Mucosa of gallbladder (tissue), 1 donor: ENCODE measurements at places on chromosomes 6 and 20.

- no peak for DNase-seq
These were observed 88.8 kb upstream of the PRND start for GRCh38 chr20:4632876-4633275.

- DNase-seq = no peak
These were observed 199.9 kb downstream of the LRFN2 start for GRCh38 chr6:40387127-40387870.

DNA sequence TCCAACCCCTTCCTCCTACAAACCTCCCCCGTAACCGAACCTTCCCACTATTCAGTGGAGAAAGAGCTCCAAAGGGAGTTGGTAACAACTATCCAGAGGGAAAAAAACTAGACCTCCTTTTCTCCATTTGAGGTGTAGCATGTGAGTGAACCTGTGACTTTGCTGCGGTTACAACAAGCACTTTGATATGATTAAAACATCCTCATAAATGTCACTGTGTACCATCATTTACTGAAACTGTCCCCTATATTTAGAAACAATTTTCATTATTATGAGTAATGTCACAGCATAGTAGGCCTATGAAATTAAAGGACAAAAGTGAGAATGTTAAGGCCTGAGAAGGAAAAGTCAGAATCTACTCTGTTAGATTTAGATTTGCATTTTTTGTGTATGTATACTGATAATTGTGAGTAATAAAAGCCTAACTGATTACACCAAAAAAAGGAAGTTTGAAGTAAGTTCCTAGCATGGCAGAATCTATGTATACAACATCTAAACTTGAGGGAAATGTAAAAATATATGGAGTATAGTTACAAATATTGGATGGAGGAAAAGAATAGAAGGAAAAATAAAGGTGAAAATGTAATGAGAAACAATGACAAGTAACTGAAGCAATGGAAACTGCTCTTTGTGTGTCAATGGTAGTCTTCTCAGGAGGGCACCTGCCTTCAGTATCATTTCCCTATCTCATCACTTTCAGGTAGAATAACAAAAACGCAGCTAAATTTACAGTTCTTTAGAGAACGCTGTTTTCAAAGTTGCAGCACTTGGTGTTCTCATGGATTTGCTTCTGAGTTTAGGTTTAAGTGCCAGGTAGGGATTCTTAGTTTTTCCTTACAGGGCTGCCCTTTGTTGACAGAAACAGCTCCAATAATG, 145.9 kb downstream of the IMPG1 start:
- DNase-seq = no peak

DNA sequence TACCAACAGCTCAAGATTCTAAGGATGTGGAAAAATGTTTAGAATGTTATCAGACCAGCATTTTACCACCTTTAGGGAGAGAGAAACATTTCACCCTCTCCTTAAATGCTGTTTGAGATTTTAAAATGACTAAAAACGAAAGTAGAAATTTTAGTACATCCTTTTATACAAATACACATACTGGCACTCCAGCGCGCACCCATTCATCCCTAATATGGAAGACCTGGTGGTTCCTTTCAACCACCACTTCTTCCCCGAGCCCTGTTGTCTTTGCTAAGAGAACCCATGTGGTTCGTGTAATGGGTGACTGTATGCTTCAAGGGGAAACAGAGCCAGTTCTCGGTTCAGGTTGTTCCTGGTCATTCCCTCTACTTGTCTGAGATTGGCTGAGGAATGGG, 21.3 kb downstream of the SPATA2 start:
- DNase-seq = no peak

- DNase-seq = no peak
These were observed 1.2 kb downstream of the ELOVL2 start for GRCh38 chr6:11042750-11043377.

DNA sequence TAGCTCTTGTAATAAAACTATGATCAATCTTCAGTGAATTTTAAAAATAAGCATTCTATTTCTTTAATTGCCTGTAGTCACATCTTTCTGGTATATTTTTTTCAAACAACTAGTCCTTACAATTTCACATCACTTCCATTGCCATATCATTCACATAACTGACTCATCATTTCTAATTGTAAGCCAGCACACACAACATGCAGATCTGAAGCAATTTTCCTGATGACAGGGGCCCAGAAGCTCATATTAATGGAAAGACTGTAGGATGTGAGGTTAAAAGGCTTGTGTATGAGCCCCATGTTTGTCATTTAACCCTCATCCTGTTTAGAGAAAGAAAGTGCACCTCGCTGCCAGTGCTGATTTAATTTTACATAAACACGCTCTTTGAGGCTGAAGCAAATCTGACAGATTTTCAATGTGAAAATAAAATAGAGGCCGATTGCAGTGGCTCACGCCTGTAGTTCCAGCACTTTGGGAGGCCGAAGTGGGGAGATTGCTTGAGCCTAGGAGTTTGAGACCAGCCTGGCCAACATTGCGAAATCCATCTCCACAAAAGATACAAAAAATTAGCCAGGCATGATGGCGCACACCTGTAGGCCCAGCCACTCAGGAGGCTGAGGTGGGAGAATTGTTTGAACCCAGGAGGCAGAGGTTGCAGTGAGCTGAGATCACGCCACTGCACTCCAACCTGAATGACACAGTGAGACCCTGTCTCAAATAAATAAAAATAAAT, 40.1 kb upstream of the LTV1 start:
- no peak for DNase-seq

- peak; percentile 28 for DNase-seq
These were observed 696 bp upstream of the SIRPA start for GRCh38 chr20:1894471-1894950.

DNA sequence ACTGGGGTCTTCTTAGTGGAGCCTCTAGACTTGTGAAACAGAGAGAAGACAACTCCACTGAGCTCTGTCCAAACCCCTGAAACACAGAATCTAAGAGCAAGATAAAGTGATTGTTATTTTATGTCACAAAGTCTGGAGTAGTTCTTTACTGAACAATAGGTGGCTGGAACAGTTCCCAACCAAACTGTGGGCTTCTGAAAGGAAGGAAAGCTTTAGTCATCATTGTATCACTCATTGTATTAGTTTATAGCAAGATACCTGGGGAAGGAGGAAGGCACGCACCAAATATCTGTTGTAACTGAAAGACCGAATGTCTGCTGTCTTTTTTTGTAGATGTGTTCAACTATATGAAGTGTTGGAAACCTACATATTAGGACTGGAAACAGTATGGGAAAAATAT, 284.9 kb upstream of the TBX18 start:
- DNase-seq = no peak

DNA sequence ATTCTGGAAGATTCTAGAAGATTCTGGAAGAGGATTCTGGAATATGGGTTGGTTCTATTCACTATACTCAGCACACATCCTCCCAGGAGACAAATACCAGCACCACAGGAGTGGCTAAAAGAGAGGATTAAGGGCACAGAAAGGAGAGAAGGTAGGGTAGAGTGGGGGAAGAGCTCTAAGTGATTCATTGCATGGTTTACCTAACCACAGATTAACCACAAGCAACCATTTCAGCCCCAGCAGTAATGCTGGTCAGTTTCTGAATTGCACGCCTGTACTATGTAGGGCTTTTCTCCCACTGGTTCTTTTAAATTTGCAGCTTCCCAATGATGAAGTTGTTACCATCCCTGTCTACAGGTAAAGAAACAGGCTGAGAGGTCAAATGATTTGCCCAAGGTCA, 192.7 kb upstream of the PMEPA1 start:
- no peak for DNase-seq

- DNase-seq = no peak
These were observed 610.2 kb upstream of the NOX3 start for GRCh38 chr6:156065849-156066248.

GRCh38 chr6:169337886-169338445, 84.3 kb upstream of the THBS2 start:
- DNase-seq = no peak

GRCh38 chr20:38441916-38442315, 6.8 kb upstream of the SNHG17 start:
- DNase-seq = no peak

DNA sequence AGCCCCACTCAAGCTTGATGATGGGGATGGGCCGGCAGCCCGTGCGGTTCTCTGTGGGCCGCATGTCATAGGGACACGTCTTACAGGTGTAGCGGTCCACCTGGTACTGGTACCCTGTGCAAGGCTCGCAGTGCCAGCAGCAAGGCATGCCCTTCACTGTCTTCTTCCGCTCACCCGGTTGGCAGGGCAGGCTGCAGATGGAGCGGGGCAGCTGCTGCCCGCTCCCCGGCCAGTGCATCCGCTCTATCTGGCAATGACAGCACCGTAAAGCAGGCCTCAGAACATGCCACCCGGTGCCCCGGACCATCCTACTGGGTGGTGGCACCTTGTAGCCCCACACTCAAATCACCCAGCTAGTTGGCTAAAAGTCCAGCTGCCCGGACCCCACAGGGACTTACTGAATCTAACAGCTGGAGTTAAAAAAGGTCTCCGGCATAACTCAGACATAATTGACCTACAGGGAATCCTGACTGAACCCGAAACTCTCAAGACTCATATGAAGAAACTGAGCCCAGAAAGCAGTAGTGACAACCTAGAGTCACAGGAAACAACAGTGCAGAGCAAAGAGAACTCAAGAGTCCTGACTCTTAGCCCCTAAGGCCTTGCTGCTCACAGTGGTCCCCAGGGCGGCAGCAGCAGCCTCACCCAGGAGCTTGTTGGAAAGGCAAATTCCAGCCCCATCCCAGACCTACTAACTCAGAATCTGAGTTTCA, 109.4 kb downstream of the GRM4 start:
- no peak for DNase-seq

DNA sequence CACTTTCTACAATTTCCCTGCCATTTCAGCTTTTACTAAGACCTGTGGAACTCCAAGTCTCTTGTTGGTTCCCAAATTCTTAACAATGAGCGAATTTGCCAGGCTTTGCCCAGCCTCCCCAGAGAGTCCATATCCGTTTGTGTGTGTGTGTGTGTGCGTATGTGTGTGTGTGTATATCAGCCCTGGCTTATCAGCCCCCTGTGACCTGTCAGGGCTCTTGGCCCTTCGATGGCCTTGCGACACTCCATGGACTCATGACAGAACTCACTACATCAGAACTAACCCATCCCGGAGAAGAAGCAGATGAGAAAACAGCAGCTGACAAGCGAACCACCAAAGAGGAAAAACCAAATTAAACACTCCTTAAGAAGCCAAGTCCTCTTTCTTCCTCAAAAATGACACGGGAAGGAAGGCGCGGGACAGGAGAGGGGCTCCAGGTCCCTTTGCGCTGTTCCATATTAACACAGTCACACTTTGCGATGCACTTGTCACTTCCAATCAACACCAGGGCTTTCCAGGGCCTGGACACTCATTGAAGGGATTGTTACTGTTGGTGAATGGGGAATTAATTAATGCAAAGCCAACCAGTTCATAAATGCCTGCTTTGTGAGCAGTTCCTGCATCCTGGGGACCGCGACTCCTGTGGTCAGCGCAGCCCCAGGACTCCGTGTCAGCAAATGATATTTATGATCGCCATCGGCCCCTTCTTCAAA, 524.0 kb downstream of the CD83 start:
- DNase-seq = no peak

GRCh38 chr6:105322499-105323225, 80.2 kb downstream of the PREP start:
- no peak for DNase-seq

DNA sequence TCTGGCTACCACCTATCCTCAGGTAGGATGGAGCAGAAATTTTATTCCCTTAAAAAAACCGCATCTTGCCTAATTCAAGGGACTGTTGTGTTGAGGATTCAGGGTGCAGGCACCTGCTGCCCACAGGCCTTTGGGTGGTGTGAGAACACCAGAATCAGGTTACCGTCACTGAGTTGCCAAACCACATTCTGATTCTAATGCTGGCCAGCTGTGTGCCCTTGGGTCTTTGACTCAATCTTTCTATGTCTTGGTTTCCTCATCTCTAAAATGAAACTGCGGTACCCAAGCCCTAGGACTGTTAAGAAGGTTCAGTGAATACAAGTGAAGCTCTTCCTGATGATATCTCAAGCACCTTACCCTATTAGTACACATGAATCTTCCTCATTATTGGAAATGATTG, 827.3 kb downstream of the DHX35 start:
- no peak for DNase-seq

DNA sequence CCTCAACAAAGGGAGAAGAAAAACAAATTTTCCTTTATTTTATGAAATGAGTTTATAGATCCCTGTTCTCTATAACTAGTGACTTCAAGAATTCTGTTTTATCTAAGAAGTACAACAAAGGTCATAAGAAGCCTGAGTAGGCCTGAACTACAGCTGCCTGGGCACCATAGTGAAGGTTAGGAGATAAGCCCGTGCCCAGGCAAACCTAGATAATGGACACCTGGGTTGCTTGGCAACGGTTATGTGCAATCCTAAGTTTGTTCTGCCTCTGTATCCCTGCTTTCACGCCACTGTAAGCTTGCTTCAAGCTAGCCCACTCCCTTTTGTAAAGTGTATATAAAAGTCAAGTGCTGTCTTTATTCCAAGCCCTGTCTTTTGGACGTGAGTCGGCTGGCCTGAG, 23.2 kb downstream of the SCGN start:
- DNase-seq = no peak

DNA sequence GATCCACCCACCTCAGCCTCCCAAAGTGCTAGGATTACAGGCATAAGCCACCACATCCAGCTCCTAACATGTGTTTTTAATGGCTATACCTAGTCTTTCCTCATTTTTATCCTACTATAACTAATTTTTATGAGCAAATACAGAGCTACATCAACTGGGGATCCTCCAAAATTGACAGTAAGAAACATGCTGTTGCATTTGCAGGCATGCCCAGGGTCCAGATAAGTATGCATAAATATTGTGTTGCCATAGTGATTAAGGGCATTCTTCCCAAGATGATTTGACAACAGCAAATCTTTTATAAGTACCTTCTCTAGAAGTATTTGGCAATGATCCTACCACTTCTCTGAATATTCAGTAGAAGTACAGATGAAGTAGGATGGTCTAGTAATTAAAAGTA, 41.9 kb upstream of the MOXD1 start:
- DNase-seq = no peak

DNA sequence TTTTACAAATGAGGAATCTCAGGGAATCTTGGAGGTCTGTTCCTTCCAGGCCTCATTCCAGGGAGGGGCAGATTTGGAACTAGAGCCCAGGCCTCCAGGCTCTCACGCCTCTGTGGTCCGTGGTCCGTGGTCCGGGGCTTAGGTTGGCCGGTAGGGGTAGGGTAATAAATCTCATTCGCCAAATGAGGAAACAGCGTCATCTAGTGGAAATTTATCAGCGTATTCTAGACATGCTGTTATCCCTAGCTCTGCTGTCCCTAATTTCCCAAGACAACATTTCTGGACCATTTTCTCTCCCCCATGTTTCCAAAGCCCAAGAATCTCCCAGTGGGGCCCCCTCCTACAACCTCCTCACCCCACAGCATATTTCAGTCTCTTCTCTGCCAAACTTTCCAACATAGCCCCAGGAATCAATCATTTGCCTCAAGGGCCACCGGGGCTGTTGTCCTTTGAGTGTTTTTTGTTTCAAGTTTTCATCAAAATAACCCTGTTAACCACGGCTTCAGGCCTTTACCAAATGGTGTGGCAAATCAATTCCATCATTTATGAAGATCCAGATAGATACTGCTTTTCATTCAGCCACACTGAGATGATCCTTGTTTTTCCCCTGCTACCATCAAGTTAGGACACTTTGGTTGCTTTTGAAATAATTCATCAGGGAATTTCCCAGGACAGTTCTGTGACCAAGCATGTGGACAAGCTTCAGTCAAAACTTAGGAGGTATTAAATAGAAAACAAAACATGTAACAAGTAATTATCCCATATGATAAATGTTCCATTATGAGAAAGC, 126.8 kb downstream of the ALDH8A1 start:
- peak; percentile 60 for DNase-seq
